ENCODE measurements at places on chromosomes 6 and 20.

- DNase-seq: peak; percentile 71
Measured at GRCh38 chr20:36235892-36236785, at the start of gene AAR2. TSS of gene AAR2 (plus strand) at chr20:36236478. CDS start at chr20:36239869, 3,391 bp downstream.

GRCh38 chr6:7784706-7785105 lies 58.8 kb downstream of the BMP6 start:
- DNase-seq: no peak

DNA sequence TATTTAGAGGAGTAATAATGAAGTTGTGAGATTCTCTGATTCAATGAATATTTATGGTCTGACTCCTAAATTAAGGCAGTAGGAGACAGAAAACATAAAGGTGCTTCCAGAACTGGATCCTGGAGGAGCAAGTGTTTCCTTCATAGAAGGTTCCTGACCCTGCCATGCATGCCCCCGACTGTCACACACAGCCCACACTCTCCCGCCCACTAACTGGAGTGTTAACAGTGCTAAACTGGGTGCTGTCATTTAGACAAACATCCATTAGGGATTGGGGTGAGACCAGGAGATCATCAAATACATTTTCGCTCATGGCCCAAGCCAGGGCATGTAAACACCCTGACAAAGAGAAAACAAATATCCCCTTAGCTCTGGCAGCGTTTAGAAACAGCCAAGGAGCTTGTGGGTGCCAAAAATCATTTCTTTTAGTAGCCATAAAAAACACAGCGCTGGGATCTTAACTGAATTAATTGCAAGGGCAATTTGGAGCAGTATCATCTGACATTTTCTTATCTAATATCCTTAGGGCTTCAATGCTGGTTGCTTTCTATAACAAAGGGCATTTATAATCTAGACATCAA lies 46.8 kb downstream of the INSM1 start:
- no peak for DNase-seq

DNA sequence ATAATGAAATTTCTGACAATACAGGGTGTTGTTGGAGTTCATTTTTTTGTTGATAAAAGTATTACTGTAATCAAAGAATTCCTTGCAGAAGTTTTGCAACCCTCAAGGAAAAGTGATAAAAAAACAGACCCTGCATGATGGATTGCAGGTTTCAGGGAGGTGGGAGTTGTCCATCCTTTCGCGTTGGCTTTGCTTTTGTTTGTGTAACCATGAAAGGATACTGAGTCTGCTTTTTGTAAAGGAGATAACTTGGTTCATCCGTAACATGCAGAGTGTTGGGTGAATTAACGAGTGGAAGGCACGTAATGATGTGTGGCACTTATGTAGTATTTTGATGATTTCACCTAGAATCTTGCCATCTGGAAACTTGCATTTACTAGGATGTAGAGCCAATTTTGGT lies 23.6 kb downstream of the FOXO3 start:
- DNase-seq: no peak

Data from globus pallidus (tissue), 1 donor.